ENCODE measurements at places on chromosomes 13 and 19.

GRCh38 chr13:88704600-88705275 lies 1033.6 kb downstream of the SLITRK5 start:
- DNase-seq, result no peak

- DNase-seq, result peak; percentile 86
Observed at GRCh38 chr19:29662604-29663404, 2.5 kb upstream of the PLEKHF1 start.

GRCh38 chr13:94646904-94647303 lies 45.2 kb downstream of the GPR180 start:
- no peak for DNase-seq

DNA sequence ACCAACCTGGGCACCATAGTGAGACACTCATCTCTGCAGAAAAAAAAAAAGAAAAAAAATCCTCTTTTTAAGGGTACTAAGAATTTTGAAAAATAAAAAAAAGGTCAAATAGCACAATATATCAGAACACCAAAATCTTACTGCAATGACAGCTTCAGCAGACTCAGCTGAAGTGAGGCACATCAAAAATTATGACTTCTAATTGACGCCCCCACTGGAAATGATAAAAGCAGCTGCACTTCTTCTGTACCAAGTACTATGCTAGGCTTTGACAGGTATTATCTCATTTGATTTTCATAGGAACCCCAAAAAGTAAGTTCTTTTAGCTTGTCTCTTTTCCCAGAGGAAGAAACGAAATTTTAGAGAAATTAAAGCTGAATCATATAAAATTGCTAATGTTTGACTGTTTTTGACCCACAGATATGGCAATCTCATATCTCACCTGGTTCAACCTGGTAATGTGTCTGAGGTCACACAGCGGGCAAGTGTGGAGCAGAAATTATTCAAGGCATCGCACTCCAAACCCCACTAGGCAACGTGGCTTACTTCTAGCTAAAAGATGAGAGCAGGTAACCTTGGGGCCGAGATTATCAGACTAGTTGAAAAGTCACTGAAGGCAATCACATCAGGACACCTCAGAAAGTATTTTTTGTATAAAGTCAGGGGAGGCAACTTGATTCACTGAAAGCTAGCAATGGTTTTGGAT lies 78.1 kb downstream of the TNFSF11 start:
- DNase-seq, result no peak

GRCh38 chr19:14425696-14426138 lies 6.6 kb upstream of the DDX39A start:
- DNase-seq, result no peak

DNA sequence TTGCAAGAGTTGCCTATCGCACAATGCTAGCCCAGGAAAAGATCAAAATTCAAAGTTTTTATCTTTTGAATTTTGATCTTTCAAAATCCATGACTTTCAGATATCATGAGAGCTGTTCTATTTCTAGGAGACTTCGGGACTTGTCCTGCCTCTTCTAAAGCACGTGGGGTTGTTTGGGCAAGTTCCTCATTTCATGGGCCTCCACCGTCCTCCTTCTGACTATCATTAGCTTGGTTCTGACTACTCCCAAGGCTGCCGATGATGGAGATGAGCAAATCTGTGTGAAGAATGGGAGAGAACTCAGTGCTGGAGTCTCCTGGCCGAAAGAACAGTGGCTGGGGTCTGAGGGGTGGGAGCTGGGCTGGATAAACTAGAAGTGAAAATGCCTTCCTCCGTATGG lies 86.5 kb downstream of the COL4A1 start:
- no peak for DNase-seq

GRCh38 chr13:51682686-51683085 lies 98.4 kb downstream of the WDFY2 start:
- no peak for DNase-seq

DNA sequence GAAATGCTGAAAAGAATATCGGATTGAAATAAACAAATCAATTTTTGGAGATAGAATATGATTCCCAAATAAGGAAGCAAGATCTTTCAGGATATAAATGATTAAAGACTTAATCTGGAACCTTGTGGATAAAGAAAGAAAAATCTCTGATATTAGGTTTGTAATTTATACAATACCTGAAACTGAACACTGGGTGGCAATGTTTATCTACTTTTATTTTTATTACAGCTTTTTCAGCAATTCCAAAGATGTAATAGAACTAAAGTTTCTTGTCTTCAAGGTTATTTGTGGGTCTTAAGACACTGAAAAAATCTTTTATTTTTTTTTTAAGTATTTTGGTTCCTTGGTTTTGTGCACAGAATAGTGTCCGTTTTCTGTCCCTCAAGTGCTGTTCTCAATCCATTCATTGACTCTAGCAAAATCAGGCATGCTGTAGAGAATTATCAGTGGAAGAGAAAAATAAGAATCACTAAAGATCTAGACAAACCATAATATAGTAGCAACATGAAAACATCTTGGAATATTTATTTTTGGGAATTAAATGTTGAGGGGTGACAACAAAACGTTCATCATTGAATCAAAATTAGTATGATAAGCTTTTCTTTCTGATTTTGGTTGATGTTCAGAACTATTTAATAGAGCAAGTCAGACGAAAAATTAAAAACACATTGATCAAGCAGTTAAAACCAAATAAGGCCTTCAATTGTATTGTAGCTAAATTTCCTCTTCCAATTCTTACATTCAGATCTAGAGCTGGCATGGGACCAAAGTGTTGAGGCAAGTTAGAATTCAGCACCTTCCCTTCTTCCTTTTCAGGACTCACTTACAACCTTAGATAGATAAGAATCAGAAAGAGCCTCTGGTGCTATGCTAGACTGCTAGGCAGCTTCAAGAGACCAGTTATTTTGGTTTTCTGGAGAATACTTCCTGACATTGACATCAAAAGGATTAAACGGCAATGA lies 704.4 kb upstream of the PCDH20 start:
- peak; percentile 3 for DNase-seq

DNA sequence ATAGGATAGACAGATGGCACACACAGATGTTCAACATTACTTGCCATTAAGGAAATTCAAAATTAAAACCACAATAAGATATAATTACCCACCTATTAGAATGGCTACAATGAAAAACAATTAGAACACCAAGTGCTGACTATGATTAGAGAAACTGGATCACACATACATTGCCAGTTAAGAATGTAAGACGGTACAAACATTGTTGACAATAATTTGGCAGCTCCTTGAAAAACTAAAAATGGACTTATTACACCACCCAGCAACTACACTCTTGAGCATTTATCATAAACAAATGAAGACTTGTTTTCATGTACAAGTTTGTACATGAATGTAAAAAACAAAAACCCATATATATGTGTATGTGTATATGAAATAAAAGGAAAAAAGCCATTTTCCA lies 13.7 kb downstream of the ZNF461 start:
- no peak for DNase-seq

GRCh38 chr13:31385540-31385939 lies 185.8 kb downstream of the B3GLCT start:
- DNase-seq, result no peak

- no peak for DNase-seq
Observed at GRCh38 chr13:22629374-22629773, 551.4 kb upstream of the SGCG start.
